CD4-positive, alpha-beta T cell treated with Interferon gamma for 1 hour (primary cell): ENCODE measurements at places on chromosomes 16 and 17.

DNA sequence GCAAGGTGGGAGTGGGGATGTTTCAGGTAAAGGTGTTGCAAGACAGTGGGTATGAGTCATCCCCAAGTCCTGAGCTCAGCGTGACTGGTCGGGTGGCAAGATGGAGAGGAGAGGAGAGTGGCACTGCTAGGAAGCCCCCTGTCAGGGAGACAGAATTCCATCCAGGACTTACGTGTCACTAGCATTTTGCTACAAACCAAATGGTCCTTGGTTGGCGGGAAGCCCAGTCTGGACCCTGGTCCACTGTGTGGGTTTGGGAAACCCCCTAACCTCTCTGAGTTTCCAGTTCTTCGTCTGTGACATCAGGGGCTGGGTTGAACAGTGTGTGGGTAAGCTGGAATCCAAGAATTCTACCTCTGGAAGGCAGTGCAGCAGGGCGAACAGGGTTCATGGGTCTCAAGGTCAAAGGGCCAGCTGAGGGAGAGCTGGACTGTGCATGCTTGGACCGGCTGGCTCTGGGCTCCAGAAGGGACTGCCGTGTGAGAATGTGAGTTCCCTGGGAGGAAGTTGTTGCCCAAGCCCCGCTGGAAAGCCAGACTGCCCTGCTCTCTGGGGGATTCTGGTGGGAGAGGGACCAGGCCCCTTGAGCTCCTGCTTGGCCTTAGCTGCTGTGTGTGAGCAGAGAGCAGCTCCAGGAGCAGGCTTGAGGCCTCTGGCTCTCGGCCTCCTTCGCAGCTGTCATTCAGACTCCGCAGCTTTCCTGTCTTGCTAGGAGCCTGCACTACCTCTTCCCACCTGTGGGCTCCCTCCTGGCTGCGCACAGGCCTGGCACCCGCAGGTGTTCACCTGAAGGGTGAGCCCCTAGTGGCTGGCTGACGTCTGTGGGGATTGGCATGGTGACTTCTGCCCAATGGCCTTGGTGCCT is 84.6 kb downstream of the NT5M start:
- no peak for DNase-seq

DNA sequence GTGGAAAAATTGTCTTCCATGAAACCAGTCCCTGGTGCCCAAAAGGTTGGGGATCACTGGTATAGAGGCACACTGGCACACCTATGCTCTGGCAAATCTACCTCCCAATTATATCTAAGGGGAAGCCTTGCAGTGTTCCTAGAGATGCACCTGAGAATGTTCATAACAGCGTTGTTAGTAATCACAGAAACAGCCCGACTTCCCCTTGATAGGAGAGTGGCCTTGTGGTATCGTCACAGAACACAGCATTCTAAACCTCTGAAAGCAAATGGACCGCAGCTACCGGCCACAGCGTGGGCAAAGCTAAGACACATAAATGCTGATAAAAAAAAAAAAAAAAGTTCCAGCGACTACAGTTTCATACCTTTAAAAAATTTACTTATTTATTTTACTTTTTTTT is 39.1 kb upstream of the ADGRG1 start:
- peak; percentile 26 for DNase-seq

DNA sequence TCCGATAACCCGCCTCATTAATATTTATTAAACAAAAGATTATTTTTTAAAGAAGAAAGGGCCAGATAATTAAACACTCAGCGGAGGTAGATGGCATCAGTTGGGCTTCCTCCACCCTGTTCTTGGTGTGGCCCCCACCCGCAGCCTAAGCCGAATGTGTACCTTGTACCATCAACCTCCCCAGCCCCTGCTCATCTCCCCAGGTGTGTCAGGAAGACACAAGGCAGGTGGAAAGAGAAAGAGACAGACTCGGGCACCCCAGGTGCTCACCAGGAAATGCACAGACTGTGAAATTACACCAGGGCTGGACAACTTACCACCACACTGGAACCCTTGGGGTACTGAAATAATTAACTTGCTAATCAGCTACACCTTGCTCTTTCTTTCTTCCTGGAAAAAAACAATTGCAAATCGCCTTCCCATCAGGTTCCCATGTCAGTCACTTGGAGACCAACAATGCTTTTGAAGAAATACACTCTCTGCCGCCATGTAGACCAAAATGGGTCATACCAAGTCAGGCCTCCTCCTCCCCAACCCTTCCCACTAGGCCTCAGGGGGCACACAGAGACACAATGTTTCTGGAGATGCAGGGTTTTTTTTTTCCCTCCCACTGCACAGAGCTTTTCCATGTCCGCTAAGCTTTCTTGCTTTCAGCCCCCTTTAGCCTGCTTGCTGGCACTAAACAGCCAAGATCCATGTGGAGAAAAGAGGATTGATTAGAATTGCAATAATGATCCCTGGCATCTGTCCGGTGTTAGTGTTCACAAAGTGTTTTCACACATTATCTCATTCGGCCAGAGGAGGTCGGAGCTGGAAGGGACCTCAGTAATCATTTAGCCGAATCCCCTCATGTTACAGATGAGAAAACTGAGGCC is 8.6 kb upstream of the LHX1 start:
- no peak for DNase-seq

DNA sequence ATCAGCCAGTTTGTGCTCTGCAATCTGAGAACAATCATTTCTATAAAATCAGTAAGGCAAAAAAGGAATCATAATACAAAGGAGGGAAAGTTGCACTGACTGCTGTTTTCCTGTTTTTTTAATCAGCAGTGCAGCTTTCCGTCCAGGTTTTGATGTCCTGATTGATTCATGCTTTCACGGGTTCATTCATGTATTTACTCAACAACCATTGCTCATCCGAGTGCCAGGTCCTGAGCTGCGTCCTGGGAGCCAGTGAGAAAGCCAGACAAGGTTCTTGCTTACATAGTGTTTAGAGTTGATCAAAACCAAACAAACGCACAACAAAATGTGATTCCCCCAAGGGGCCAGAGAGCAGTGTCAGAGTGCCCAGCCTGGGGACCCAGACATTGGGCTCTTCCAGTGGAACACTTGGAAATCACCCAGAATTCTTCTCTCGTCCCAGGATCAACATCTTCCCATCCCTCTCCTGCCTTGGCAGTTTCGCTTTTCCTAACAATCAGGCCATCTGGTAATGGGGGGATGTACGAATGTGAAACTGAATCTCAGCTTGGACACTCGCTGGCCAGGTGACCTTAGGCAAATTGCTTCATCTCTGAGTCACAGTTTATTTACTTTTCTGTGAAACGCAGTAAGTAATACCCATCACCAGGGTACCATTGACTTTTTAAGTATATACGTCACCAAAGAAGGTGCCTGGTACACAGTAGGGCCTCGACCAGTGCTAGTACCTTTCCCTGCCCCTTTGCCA is 13.3 kb upstream of the C1QL1 start:
- no peak for DNase-seq

DNA sequence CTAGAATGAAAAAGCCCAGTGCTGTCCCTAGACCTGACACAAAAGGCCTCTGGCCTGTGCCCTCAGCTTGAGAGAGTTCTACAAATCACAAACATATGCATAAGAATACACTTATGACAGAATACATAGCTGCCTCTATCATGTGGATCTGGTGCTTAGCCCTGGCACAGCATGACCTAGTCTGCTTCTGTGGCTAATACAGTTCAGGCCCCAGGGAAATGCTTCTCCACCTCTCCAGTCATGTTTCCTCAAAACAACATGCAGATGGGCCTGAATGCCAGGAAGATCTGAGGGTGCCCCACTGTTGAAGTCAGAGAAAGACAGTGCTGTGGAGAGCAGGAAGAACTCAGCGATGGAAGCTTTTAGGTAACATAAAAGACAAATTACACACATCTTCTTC is 231.9 kb upstream of the SALL1 start:
- DNase-seq, result no peak

GRCh38 chr17:30323262-30323894 is 10.5 kb downstream of the TMIGD1 start:
- DNase-seq, result peak; percentile 45

- DNase-seq, result no peak
Measured at GRCh38 chr16:12435018-12435417, 368.7 kb downstream of the CPPED1 start.

DNA sequence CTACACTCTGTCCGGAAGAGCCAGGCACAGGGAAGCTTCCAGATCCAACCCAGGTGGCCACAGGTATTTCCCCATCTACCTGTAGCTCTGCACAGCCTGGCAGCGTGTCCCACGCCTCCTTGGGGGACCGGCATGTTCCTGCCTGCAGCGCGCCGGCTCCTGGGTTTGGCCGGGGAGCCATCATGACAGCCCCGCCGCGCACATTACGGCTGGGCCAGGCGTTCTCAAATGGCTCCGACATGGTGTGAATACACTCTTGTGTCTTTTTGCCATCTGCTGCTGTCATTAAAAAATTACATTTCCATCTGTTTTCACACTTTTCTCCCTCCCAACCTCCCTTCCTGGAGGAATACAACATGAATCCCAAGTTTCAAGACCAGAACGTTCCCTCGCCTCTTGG is 8.0 kb upstream of the GINS2 start:
- no peak for DNase-seq

DNA sequence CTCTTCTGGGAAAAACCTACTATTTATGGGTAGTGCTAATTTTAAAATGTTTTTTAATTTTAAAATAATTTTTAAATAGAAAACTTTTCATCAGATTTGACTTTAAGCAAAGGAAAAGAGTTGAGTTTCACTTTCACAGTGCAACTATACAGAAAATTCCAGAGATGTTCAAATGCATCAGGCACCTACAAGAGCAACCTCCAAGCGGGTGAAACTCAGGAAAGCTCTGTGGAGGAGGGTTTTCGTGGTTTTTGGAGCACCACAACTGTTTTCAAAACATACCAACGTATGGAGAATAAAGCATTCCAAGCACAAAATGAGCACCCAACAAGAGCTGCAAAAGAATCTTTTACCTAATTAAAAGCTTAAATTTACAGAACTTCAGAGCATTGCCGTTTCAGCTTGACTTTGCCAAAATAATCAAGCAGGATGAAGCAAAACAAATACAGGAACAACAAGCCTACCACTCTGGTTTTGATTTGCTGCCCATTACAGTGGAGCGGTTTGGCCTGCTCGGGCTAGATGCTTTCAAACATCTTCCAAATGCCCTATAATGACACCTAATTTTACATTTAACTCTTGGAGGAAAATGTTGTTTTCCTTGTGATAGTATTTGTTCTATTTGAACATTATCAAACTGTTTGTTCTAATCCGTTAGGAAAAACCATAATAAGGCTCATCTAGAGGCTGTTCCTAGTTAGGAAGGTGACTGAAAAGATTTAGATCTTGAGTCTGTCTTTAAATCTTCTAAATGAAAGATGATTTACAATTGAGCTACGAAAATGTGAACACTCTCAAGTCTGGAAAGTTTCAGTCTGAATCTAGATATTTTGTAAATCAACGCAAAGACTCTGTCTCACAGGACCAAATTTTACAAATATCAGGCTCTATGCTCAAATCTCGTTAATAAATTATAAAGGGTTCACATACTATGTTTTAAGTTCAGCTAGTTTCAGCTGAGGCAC is 34.5 kb downstream of the NACA2 start:
- no peak for DNase-seq

DNA sequence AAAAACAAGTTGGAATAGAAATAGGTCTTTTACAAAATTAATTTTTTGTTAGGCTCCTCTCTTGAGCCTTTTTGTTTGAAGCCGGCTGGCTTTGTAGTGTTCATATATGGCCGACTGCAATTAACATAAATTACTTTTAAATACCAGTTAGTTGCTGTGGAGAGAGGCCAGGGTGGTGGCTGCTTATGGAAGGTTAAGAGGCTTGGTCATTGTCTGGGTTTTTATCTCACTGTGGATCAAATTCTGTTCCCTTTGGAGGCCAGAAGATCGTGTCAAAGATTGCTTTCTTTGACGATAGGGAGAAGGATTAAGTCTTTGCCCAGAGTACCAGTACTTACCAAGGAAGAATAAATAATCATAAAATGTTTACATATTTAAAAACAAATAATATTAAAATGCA is 39.9 kb downstream of the MSI2 start:
- no peak for DNase-seq

DNA sequence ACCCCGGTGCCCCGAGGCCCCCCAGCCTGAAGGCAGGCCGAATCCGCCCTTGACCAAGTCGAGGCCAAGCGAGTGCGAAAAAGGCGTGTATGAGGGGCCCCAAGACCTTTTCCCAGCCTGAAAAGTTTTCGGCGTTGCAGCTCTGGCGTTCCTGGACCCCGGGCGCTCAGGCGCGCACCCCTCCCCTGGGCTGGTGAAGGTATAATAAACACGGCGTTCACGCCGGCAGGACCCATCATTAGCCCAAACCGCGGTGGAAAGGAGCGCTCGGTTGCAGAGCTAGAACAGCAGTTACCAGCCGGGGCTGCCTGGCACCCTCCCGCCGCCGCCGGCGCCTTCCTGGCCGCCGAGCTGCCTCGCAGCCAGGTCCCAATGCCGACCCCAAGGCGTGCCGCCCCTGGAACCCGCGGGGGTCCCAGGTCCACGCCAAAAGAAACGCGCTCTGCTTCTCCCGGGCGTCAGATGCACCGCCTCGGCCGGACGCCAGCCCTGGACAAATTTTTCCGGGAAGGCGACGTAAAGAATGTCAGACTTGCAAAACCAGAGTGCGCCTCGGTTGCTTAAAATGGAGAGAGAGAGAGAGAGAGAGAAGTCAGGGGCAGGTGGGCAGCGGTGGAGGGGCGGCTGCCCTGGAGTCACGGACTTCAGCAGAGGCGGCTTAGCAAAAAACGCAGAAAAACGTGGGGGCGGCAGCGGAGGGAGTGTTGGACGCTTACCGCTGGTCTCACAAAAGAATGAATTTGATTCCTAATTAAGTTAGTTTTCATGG is 11.5 kb upstream of the FOXF1 start:
- no peak for DNase-seq

DNA sequence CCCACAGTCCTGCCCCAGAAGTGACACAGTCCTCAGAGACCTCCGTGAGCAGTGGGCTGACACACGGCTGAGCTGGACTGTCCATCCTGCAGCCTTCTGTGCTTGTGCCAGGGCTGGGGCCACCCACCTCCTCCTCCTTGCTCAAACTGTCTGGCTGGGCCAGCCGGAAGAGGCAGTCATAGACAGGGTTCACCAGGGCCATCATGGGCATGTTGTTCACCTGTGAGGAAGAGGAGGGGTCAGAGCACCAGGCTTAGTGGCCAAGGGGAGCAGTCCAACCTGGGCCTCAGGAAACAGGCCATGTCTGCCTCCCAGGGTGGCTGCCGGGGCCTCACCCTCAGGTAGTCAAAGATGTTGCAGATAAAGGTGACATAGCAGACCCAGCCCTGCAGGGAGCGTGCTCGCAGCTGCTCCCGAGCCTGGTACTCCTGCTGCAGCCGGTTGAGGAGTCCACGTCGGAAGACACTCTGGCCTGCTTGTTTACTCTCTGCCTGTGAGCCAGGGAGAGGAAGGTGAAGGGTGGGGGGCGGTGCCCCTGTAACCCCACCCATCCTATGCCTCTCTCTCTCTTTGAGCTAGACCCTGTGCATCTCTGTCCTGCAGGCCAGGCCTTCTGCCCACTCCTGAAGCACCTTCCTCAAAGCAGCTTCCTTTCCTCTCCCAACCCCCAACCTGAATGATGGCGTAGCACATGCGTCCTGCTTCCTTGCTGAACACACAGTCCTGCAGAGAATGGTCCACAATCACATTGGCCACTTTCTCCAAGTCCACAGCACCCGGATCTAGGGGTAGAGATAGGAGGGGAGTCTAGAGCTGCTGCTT is 3.4 kb downstream of the MIF4GD start:
- DNase-seq, result no peak

- no peak for DNase-seq
Measured at GRCh38 chr17:2551493-2551892, 39.8 kb upstream of the METTL16 start.
